ENCODE measurements at places on chromosomes 16 and 17.

DNA sequence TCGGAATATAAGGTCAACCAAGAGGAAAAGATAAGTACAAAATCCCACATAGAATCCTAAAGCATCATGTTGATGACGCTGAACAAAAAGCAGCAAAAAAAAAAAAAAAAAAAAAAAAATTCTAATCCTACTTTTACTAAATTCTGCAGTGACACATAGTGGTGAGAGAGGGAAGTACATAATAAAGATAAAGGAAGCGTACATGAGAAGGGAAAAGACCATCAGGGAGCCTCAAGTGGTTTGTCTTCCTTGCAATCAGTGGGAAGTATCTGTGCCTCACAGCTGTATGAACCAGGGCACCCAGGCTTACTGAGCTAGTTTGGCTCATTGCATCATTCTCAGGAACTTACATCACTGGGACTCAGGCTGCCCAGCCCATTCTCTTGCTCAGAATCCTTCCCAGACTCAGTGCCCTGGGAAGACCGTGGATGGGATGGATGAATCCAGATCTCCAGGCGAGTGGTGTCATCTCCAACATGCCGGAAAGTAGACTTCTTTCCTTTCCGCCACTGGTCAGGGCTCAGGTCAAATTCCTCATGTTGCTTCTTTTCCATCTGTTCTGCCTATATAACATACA lies 21.2 kb downstream of the SMG6 start:
- DNase-seq = no peak

DNA sequence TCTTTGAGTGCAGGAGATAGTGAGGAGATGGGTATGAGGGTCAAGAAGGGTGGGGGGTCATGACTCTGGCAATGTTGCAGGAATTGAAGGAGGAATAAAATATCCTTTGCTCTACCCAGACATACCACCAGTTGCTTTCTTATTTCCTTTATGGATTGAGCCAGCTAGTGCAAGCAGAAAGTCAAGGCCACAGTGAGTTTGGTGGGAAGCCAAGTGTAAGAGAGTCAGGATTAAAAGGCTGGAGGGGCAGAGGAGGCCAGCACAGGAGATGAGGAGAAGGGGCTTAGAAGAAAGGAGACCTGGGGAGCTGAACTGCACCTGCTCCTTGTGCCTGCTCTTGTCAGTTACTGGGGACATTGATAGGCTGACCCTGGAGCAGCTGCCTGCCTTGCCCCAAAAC lies 16.1 kb downstream of the PIRT start:
- DNase-seq = no peak

DNA sequence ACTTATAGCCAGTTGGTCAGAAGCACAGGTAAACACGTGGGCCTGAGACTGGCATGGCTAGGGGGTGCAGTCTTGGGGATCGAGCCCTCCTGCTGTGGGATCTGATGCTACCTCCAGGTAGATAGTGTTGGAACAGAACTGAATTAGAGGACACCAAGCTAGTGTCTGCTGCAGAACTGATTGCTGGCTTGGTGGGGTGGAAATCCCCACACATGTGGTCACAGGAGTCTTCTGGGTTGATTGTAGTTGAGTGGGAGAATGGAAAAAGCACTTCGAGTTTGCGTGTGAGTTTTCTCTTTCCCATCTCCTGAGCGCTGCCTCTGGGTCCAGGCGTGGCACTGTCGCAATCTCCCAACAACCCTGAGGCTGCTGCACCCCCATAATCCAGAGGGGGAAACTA lies 8.0 kb upstream of the SPATA32 start:
- DNase-seq = no peak

GRCh38 chr17:48843187-48843900 lies 12.5 kb downstream of the CALCOCO2 start:
- DNase-seq = no peak

All from stimulated activated CD4-positive, alpha-beta T cell treated with anti-CD3 and anti-CD28 coated beads, Interleukin-4, amount 100 ng/mL, for 24 hours (primary cell).